ENCODE measurements at places on chromosomes 12 and 14.

DNA sequence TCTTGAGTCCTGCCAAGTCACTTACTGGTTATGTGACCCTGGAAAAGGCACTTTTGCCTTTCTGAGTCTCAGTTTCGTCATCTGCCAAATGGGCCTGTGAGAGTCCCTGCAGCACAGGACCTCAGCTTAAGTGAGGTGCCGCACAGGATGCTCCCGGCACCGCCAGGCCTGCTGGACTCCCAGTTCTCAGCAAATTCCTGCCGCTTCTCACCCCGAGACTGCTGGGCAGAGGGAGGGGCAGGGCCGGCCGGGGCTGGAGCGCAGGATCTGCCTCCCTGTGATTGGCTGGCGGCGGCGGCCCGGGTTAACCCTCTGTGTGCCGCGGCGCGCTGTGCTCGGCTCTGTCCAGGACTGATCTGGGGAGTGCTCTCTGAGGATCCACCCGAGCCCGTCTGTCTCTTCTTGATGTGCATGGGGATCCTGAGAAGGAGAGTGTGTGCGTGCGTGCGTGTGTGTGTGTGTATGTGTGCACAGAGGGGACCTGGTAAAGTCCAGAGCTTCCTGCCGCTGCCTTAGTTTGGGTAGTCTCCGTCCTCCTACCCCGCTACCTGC is 8.6 kb downstream of the SETD1B start:
- DNase-seq = peak; percentile 76

- no peak for DNase-seq
Measured at GRCh38 chr14:50058113-50058512, 58.3 kb downstream of the VCPKMT start.

- no peak for DNase-seq
Measured at GRCh38 chr12:54442099-54442498, 23.0 kb upstream of the ITGA5 start.

- DNase-seq = no peak
Measured at GRCh38 chr12:112233242-112233641, 107.9 kb downstream of the TRAFD1 start.

DNA sequence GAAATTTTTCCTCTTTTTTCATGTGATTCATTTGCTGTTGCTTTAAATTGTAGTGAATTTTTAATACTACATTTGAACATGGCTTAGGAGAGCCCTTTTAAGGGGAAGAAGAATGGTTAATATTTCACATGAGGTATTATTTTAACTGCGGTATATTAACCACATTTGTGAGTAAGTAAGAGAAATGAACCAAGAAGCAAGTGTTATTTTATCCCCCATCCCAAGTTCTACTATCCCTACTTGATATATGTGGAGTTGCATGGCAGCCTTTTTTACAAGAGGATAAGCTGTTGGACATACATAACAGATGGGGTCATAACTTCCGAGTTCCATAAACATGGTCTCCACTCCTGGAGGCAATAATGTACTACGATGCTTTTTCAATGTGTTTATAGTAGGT is 623.3 kb downstream of the LRFN5 start:
- peak; percentile 60 for DNase-seq

GRCh38 chr14:69363964-69364363 is 34.1 kb downstream of the ERH start:
- no peak for DNase-seq

- no peak for DNase-seq
Measured at GRCh38 chr12:14310866-14311265, 54.6 kb upstream of the ATF7IP start.

DNA sequence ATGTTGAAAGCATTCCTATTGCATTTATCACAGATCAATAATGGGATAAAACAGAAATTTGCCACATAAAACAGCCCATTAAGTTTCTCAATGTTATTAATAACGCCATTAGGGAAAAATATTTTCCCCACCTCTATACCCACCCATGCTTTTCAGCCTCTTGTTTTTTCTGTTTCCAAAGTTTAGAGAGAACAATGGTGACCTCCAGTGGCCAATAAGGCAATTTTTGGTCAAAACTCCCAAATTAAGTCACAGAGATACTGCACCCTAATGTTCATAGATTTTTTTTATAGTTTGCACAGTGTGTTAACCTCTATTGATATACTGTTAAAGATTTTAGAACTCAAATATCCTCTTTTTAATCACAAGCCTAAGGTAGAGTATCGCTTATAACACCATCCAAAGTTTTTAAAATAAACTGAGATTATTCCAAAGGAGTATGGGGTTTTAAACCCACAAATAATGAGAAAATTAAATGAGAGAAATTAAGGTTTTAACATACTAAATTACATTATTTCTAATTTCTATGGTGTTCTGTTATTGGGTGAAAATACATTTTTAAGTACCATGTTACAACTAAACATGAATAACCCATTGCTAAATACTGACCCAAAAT is 184.7 kb upstream of the DCN start:
- peak; percentile 9 for DNase-seq

DNA sequence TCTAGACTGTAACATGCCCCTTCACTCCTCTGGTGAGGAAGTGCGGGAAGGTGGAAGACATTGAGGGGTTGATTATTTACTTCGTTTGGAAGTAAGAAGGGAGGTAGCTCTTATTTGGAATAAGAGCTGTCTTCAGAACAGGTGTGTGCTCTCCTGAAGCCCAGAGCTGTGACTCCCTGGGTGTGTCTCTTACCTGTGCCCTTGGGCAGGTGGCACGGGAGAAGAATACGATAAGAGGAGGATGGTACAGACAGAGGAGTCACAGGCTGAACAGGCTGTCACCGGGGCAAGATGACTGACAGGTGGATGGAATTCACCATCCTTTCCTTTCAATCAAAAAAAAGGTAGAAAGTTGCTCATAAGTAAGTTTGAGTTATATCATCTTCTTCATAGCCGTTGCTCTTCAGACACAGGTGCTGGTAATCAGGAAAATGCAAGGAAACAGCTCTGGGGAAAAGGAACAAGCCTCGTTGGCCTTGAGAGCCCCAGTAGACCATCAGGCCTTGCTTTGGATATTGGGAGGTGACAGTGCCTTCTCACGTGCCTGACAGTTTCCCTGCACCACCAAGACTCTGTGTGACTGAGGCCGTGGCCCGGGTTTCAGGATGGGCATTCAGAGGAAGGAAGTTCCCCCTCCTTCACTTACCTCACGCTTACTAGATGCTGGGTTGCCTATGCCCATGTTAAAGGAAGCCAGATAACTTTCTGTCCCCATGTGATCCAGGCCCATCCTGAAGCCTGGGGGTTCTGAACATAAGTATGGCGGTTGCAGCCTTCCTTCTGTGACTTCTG is 120.4 kb downstream of the ETV6 start:
- no peak for DNase-seq
